ENCODE measurements at places on chromosomes 2 and 18. TPM values are rescaled to one million over a fixed set of nuclear protein-coding genes. Genes with fewer than 3 reads are reported as not detected.

The CGREF1 gene
- 6.7 TPM for total RNA-seq

The C1QL2 gene
- not detected for total RNA-seq

The DNAH6 gene
- total RNA-seq = 0.18 TPM

DNA sequence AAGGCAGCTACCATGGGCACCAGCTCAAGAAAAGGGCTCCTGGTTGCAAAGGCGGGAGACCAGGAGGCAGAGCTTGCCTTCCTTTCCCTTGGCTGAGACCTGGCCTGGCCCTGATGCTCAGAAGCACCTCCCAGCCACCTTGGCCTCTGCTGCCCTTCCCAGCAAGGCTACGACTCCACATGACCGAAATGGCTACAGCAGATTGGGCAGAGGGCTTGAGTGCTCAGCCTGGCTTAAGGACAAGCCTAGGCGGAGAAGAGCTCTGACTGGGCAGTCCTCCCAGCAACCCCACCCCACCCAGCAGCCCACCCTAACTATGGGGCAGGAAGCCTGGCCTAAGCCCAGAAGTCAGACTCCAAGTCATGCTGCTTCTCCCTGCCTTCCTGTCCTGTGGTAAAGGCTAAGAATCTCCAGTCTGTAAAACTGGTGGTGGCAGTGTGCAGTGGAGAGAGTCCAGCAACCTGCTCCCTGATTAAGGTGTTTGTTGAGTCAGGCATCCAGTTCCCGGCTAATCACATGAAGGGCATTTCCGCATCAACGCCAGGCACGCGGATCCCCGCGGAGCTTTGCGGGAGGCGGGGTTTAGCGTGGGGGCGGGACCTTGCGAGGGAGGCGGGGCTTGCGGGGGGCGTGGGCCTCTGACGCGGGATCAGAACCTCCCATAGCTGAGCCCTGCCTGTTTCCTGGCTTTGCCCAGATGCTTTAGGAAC is 256.0 kb downstream of the BCL11A start:
- no peak for DNase-seq
- no peaks in the 10 kb centered on the region for H3K36me3 ChIP-seq
- H3K27me3 ChIP-seq = no peaks in the 10 kb centered on the region
- peaks cover 4% of the 10 kb centered on the region for H3K4me1 ChIP-seq

DNA sequence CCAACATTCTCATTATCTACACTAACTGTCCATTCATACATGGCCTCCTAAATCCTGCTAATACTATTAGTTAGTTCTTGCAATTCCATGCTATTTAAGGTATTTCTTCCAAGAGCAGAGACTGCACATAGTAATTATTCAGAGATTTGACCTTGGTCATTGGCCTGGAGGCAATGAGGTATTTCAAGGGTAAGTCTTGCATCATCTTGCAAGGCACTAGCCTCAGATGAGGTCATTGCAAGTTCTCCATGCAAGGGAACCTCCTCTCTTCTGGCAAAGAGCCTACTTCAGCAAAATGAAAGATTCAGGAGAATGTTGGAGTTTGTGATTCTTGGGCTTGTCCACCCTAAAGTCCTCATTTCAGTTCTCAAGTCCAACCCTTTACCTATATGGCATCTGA is 48.5 kb upstream of the IKZF2 start:
- no peaks in the 10 kb centered on the region for H3K4me1 ChIP-seq
- H3K4me3 ChIP-seq = no peak overlapping the region
- no peaks in the 10 kb centered on the region for H3K27me3 ChIP-seq
- no peak overlapping the region for H3K27ac ChIP-seq
- no peaks in the 10 kb centered on the region for H3K36me3 ChIP-seq

GRCh38 chr2:171595896-171596295 is 73.6 kb downstream of the CYBRD1 start:
- H3K27me3 ChIP-seq = peaks cover 2% of the 10 kb centered on the region
- no peaks in the 10 kb centered on the region for H3K4me1 ChIP-seq
- no peak overlapping the region for H3K27ac ChIP-seq
- DNase-seq = peak; percentile 19
- H3K36me3 ChIP-seq = no peaks in the 10 kb centered on the region

The LBX2 gene
- 0.66 TPM for total RNA-seq

The SLC66A3 gene
- 10.7 TPM for total RNA-seq

The GPR17 gene
- 0.53 TPM for total RNA-seq

The SAG gene
- total RNA-seq = 0.18 TPM

The PTGR3 gene
- 15.9 TPM for total RNA-seq

- peaks cover 2% of the 10 kb centered on the region for H3K27me3 ChIP-seq
- no peaks in the 10 kb centered on the region for H3K36me3 ChIP-seq
- no peak for DNase-seq
- H3K4me1 ChIP-seq = peaks cover 13% of the 10 kb centered on the region
These were observed 32.8 kb downstream of the RFX8 start for GRCh38 chr2:101442042-101442666.

The GAREM1 gene
- 7.4 TPM for total RNA-seq

DNA sequence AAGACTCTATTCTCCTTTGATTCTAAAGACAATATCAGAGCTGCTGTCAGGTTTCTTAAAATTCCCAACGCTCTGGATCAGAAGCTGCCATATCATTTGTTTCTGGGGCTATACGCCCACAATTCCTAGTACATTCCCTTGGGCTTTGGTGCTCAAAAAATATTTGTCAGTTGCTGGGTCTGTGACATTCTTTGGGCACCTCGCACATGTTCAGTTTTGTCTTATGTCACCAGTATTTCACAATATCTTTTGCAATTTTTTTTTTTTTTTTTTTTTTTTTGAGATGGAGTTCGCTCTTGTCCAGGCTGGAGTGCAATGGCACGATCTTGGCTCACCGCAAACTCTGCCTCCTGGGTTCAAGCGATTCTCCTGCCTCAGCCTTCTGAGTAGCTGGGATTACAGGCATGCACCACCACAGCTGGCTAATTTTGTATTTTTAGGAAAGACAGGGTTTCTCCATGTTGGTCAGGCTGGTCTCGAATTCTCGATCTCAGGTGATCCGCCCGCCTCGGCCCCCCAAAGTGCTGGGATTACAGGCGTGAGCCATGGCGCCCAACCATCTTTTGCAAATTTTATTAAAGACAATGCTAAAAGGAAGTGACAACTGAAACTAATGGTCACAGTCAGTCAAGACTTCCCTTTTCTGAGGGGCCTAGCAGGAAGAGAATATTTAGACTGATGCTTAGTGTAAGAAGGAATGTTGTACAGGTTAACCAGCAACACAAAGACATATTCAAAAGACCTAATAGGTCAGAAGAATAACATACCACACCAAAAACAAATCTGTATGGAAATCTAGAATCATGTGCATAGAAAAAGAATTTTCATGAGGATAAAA is 6.8 kb downstream of the ZNF397 start:
- no peak overlapping the region for H3K27ac ChIP-seq
- no peaks in the 10 kb centered on the region for H3K27me3 ChIP-seq
- H3K36me3 ChIP-seq = peaks cover 49% of the 10 kb centered on the region
- H3K4me3 ChIP-seq = no peak overlapping the region
- H3K4me1 ChIP-seq = peaks cover under 1% of the 10 kb centered on the region

The AQP12B gene
- not detected for total RNA-seq

The HOXD11 gene
- total RNA-seq = 0.04 TPM

- no peak overlapping the region for H3K27ac ChIP-seq
- H3K4me3 ChIP-seq = no peak overlapping the region
- DNase-seq = no peak
- H3K36me3 ChIP-seq = no peaks in the 10 kb centered on the region
- H3K4me1 ChIP-seq = peaks cover 6% of the 10 kb centered on the region
These were observed 2.9 kb upstream of the SNRNP27 start for GRCh38 chr2:69890881-69891280.

GRCh38 chr2:238922435-238922834 is 74.5 kb downstream of the TWIST2 start:
- peaks cover 13% of the 10 kb centered on the region for H3K27me3 ChIP-seq
- H3K27ac ChIP-seq = no peak overlapping the region
- no peaks in the 10 kb centered on the region for H3K4me1 ChIP-seq

GRCh38 chr2:190354003-190354690 is 10.8 kb downstream of the INPP1 start:
- H3K4me1 ChIP-seq = peaks cover 12% of the 10 kb centered on the region
- peak; percentile 36 for DNase-seq
- H3K4me3 ChIP-seq = no peak overlapping the region

- H3K4me3 ChIP-seq = no peak overlapping the region
- no peaks in the 10 kb centered on the region for H3K4me1 ChIP-seq
- no peaks in the 10 kb centered on the region for H3K36me3 ChIP-seq
- H3K27ac ChIP-seq = no peak overlapping the region
- DNase-seq = no peak
- no peaks in the 10 kb centered on the region for H3K27me3 ChIP-seq
These were observed 198.4 kb downstream of the NYAP2 start for GRCh38 chr2:225597911-225598310.

The GAL3ST2 gene
- 0.09 TPM for total RNA-seq

- peak overlapping the region; percentile 9 for H3K27ac ChIP-seq
- H3K36me3 ChIP-seq = no peaks in the 10 kb centered on the region
- no peak for DNase-seq
- peaks cover 8% of the 10 kb centered on the region for H3K4me1 ChIP-seq
- H3K27me3 ChIP-seq = no peaks in the 10 kb centered on the region
These were observed 61.0 kb upstream of the TAF1B start for GRCh38 chr2:9782197-9782719.

DNA sequence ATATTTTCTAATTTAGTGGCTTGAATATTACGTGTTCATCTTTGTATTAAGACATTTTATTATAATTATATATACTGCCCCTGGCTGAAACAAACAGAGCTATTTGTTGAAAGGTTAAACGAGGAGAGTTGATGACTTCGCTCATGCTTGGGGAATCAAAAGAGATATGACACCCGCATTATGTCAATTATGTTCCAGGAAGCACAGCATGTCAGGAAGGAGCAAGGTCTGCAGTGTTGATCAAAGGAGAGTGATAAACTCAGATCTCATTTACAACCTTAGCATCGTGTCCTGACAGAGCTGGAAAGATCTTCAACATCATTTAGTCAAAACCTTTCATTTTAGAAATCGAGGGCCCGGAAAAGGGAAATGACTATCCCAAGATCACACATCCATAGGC is 510.1 kb downstream of the TDRD15 start:
- H3K36me3 ChIP-seq = no peaks in the 10 kb centered on the region
- H3K27ac ChIP-seq = no peak overlapping the region
- DNase-seq = no peak

- H3K27me3 ChIP-seq = no peaks in the 10 kb centered on the region
- H3K36me3 ChIP-seq = no peaks in the 10 kb centered on the region
- peak; percentile 68 for DNase-seq
- H3K4me3 ChIP-seq = no peak overlapping the region
These were observed 31.9 kb upstream of the TFPI start for GRCh38 chr2:187586011-187586641.

DNA sequence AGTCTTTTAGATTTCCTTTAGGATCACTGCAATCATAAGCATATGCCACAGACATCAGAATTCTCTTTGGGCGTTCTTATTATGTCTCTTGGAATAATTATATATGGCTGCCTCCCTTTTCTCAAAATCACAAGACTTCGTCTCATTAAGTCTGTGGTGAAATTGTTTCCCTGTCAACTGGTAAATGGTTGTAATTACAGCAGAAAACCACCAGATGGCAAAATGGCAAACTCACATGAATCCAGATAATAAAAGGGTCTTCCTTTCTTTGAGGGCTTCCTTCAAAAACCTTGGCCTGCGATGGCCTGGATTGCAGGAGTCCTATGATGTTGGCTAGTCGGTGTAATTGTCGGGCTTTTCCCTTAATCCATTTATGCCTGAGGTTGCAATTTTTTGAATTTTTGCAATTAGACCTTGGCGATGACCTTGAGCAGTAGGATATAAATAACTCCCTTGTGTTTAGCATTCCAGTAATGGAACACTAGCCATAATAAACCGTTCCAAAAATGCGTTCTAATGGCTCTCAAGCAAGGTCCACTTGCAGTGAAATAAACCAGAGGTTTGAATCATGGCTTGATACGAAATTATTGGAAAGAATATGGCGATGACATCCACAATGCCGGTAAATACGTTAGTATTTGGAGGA is 656.4 kb downstream of the MBD2 start:
- no peak overlapping the region for H3K4me3 ChIP-seq
- DNase-seq = peak; percentile 38
- H3K27me3 ChIP-seq = no peaks in the 10 kb centered on the region
- no peaks in the 10 kb centered on the region for H3K4me1 ChIP-seq
- H3K36me3 ChIP-seq = no peaks in the 10 kb centered on the region
- no peak overlapping the region for H3K27ac ChIP-seq

The STAT4 gene
- 1.6 TPM for total RNA-seq
